ENCODE measurements at places on chromosomes 7 and 10.

- no peak for DNase-seq
Measured at GRCh38 chr10:113997428-113997827, 46.2 kb upstream of the ADRB1 start.

- DNase-seq = no peak
Measured at GRCh38 chr10:71236822-71237682, 24.7 kb downstream of the UNC5B start.

GRCh38 chr10:7913126-7913872, 95.0 kb downstream of the TAF3 start:
- DNase-seq = no peak

GRCh38 chr7:31553661-31554081, 39.8 kb downstream of the ITPRID1 start:
- DNase-seq = no peak

GRCh38 chr7:957418-958220, 3.1 kb upstream of the ADAP1 start:
- DNase-seq = no peak

DNA sequence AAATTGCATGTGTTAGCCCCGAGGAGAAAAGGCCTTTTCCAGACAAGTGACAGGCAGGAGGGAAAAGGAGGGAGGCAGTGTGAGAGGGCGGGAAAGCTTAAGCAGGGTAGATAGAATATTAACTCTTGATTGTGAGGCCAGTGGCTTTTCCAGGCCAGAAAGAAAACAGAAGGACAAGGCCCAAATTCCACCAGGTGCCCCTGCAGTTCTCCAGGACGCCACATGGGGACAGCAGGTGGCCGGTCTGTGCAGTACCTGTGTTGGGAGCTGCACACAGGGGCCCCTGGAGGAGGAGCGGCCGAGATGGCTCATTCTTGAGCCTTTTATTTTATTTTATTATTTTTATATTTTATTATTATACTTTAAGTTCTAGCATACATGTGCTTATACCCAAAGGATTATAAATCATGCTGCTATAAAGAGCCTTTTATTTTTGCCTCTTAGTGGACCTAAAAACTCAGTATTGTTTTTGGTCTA, 141.3 kb upstream of the KLF14 start:
- no peak for DNase-seq

GRCh38 chr7:33444511-33444910, 315.1 kb downstream of the BBS9 start:
- DNase-seq = peak; percentile 88

DNA sequence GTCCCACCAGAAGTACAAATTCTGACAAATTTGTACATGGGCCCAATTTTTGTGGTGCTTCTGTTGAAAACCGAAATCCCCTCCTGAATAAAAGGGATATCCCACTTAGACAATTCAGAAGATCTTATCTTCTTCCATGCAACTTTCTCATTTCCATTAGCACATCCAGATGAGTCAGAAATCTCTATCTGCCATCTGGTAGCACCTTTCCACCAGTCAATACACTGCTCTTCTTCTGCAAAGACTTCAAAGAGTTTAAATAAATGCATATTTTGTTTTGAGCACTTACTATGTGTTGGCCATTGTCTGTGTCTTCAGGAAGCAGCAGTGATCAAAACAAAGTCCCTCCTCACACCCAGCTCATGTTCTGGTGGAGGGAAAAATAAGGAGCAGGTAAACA, 12.7 kb upstream of the KLF6 start:
- no peak for DNase-seq

- DNase-seq = no peak
Measured at GRCh38 chr10:110664483-110665420, 20.6 kb downstream of the RBM20 start.

DNA sequence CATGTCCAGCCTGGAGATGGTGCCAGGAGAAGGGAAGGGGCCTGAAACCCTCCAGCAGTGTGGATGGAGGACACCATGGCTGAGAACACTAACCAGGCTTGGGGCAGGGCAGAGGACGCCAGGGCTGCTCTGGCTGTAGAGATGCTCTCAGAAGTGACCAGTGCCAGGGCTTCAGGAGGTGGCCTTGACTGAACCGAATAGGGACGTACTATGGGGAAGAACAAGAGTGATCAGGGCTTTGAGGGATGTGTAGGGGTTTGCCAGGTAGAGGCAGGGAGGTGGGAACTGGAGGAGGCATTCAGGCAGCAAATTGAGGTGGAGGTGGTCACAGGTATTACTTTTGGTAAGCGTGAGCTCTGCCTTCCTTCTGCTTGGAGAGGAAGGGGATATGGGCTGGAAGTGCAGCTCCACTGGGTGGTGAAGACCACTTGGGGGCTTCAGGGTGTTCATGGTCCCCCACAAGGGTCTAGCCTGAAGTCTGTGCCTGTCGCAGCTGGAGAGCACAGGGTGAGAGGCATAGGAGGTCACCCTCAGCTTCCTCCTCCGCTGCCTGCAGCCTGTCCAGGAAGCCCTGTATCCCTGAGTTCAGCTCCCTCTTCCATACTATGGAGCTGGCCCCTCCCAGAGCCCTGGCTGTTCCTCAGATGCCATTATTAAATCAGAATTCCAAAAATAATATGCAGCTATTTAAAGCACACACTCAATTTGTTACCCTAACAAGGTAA, 27.8 kb downstream of the ADCY1 start:
- DNase-seq = no peak

DNA sequence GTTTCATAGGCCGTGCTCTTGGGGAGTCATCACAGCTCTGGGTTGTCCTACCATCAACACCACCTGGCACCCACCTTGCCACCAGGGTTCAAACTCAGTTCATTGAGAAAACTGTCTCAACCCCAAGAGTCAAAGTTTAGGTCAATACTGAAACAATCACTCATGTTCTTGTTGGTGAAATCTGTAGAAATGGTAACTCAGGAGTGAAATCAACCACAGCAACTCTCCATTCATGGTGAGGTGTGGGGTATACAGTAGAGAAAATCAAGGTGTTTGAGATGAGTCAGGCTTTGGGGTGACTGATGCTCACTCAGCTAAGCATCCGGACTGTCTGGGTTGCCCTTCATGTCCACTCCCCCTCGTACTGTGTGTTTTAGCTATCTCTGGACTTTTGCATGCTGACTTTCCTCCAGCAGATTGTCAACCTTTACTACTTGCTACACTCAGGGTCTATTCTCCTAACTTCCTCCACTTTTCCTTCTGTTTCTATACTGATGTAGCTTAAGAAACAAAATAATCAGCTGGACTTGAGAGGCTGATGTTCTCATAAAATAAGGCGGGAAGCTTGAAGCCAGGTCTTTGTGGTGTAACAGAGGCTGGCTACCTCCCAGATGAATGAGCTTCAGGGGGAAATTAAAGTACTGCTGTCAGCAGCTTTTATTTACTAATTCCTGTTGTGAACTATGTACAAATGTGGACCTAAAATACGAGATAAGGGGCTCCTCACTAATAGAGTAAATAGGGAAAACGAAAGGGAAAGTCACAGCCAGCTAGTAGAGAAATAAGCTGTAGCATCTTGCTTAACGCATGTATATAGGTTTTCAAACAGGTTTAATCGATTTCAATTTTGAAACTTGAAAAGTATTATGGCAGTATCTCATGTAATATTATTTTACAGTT, 173.6 kb upstream of the AKR1E2 start:
- no peak for DNase-seq

GRCh38 chr10:95798096-95798855, 42.3 kb downstream of the ENTPD1 start:
- no peak for DNase-seq

- DNase-seq = no peak
Measured at GRCh38 chr7:106114716-106115383, 2.7 kb upstream of the SYPL1 start.

DNA sequence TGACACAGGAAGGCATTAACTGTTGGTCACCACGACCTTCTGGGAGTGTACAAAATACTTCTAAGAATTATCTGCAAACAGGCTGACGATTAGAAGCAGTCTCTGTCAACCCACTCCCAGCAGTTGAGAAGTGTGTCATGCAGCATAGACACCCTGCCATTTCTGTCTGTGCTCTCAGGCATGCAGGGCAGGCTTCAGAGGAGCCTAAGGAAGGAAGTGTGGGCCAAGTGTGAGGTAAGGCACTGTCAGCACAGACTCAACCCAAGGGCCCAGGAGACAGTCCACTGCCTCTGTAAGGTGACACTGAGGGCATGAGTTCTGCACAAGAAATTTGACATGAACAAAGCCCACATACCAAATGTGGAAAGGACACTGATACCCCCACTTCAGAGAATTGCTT, 109.0 kb upstream of the VIPR2 start:
- DNase-seq = no peak

DNA sequence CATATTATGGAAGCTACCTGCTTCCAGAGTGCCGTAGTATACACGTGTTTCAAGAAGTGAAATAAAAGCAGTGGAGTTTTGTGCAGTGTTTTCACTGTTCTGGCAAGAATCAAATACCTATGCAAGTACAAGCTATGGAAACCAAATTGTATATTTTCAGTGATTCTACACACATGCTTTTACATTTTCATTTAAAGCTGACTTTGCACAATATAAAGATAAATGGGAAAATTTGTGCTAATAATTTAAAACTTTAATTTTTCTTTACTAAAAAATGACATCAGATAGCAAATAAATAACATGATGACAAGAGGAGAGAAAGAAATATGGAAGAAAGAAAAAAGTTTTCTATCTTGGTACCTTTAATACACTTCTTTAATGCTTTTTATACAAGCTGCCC, 393.7 kb upstream of the NPVF start:
- DNase-seq = no peak

DNA sequence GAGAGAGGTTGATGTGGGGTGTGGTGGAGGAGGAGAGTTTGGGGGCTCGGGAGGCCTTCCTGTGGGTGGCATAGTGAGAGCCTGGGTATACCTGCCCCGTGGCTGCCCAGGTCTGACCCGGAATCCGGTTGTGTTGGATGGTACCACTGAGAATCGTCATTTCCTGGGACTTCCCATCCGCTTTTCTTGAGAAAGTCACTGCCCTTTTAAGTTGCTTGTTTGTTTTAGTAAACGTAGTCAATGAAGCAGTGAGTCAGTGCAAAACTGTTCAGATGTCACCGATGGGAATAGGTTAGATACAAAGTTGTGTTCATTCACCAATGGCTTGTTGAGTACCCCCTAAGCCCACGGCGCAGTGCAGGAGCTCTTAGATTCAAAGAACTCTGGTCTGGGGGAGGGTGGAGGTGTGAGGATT, 285.8 kb downstream of the CAMK1D start:
- no peak for DNase-seq

DNA sequence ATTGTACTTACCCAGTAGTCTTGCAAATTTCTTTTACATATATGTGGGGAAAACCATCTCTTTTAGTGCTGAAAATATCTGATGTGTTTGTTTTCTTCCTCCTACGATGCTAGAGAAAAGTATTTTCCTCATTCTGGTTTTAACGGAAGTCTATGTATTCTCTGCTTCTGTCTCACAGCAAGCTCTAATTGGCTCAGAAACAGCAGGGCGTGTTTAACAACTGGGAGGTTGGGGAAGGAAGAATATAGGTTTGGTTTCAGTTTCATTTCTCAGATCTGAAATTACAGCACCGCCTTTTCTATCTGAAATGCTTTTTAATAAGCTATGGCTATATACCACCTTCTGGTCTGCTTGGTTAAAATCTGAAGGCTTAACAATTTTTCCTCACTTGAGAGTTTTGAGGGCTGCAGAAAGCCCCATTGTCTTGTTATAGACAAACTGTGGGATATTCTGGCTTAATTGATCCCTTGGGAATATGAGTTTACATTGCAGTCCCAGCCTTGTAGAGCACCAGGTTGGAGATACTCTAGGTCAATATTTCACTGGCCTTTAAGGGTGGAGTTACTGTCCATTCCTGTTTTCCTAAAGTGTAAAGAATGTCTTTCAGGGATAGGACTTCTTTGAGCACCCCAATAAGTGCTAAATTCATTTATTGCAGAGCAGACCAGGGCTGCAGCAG, at the start of gene SAMD9:
SAMD9 (minus strand) TSS at position 128 of the 679 bp plus-strand sequence. CDS start 11,882 bp downstream, outside the sequence.
- DNase-seq = peak; percentile 81
